ENCODE measurements at places on chromosomes 3 and 15.

- DNase-seq, result no peak
Measured at GRCh38 chr3:66997560-66998112, 471 bp upstream of the KBTBD8 start.

DNA sequence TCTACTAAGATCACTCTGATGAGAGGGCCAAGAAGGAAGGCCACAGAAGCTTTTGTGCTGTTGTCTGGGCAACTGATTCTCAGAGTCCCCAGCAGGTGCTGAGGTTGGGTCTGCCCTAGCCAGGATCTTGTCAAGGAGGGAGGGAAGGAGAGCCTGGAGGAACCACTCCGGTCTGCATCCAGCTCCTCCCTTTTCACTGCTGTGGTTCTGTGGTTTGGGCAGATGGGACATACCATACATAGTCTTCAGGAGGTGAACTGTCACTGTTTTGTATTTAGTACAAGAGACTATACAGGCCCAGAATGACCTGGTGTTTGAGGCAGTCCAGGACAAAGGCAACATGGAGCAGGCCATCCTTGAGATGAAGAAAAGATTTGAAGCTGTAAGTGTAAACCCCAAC lies 21.9 kb downstream of the C3orf62 start:
- DNase-seq, result no peak

DNA sequence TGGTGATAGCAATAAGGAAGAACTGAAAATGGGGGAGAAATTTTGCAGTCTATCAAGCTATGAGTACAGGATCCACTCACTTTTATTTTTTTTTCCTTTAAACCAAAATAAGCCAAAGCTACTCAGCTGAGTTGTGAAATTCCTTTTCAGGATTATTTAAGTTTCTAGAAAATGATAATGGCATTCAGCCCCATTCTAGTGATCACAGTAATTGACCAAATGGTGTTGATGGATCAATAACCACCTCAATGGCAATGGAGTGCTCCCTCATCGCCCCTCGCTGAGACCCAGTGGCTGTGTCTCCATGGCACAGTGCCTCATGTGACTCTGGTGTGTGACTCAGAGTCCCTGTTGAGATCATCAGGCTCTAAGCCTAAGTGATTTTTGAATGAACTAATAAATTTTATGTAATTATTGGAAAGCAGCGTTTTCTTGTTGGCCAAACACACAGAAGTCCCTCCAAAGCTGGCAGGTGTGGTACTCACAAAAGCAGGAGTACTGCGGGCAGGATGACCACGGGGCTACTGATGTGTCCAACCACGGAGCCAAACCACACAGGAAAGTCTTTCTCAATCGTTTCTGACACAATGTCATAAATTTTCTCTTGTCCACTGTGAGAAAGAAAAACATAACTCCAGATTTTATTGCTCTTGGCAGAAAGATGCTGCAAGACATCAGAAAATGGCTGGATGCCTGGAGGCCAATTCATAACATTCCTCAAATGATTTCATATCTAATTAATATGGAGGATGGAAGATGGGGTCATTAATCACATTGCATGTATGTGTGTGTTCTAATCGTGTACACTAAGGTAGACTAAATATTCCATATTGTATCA lies 14.4 kb upstream of the STARD5 start:
- no peak for DNase-seq

- DNase-seq, result no peak
Measured at GRCh38 chr3:51373658-51374421, 11.3 kb upstream of the MANF start.

GRCh38 chr15:27017168-27017809 lies 46.3 kb downstream of the GABRG3 start:
- no peak for DNase-seq

- DNase-seq, result no peak
Measured at GRCh38 chr3:133837487-133838295, 32.1 kb downstream of the SRPRB start.

GRCh38 chr3:97576221-97576620 lies 188.3 kb upstream of the ARL6 start:
- DNase-seq, result no peak

- no peak for DNase-seq
Measured at GRCh38 chr3:10748040-10748439, 68.0 kb upstream of the SLC6A11 start.

DNA sequence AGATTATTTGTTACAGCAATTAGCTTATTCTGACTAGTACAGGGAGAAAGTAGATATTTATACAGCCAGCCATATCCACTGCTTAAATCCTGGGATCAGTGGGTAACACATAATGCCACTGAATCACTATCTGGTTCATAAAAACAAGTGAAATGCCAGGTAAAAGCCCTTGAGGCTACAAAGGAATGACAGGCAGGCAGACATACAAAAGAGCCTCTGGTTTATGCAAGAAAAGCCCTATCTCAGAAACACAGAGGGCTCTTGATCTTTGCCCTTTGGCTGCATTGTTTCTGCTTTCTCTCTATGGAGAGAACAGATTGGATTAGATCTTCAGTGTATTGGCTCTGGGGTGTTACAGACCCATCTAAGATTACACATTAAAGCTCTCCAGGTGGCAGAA lies 115.4 kb upstream of the GADL1 start:
- no peak for DNase-seq

- no peak for DNase-seq
Measured at GRCh38 chr15:100890051-100890720, 10.6 kb downstream of the ALDH1A3 start.

GRCh38 chr3:29683018-29683993 lies 402.4 kb downstream of the RBMS3 start:
- DNase-seq, result no peak

DNA sequence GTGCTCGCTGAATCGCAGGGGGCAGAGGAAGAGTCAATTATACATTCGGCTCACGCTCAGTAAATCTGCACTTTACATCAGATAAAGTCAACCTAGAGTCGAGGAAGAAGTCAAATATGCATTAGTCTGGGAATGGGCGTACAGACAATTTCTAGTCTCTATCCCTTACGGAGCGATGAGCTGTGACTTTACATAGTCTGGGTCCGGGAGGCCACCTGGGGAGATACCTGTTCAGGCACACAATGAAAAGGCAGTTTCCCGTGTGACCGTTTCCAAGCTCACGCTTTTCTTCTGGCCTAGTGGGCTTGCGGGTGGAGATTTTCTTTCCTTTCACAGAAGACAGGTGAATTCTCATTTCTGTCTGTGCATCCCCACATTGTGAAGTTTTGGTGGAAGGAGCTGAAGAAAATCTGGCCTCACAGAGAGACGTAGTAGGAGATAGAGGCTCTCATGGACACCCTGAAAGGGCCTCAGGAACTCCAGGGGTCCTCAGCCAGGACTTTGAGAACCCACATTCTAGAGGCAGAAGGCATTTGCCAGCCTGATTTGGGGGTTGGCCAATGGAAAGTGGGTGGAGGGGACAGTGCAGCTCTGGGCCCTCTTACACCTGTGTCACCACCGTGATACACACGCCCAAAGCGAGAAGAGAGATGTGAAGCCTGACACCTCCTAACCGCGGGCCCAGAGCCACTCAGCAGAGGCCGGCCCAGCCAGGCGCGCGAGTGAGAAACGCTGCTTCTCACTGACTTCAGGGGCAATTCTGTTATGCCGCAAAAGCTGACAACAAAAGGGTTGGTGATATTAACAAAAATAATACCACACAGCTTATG lies 10.7 kb upstream of the OCA2 start:
- no peak for DNase-seq

DNA sequence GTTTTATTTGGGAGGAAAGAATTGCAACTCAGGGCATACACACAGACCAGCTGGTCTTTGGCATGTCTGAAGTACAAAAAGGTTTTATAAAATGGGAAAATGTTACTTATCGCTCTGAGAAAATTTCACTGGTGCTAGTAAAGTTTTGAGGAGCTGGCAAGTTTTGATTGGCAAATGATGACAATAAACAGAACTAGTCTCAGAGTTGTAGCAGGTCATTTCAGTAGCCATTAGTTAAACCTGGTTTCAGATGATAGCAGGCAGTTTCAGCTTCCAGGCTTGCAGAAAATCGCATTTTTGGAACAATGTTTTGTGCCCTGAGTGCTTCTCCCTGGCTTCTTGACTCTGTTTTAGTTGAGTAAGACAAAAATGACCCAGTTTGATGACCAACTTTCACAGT lies 10.7 kb downstream of the B2M start:
- no peak for DNase-seq

DNA sequence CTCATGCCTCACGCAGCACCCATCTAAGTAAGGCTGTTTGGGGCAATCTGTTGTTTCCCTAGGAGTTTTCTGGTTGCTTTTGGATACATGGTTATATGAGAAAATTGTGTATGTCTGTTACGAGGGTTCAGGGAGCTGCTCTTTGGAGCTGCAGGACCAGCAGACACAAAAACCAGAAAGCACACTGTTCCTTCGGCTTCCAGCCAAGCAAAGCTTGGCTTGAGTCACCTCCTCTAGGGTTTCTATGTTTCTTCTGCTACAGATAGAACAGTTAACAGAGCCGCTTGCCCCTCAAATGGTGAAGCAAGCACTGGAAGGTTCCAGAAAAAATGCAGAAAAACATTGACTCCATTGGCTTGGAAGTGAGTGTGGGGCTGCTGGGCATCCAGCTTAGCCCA lies 49.2 kb upstream of the CTDSPL start:
- DNase-seq, result no peak

DNA sequence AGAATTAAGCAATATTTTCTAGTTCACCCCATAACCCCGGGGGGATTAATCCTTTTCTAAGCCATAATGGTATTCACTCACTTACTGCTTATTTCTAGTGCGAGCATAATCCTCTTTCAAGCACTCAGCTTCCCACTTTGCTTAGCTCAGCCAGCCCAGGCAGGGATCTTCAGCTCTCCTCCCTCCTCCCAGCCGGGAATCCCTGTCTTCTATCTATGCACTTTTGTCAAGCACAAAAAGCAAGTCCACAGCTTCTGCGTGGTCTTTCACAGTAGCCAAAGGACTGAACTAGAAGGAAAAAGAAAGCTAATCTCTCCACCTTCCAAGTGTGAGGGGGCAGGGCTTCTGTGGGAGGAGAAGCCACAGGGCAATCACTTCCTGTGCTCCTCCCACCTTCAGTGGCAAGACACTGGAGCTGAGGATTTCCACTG lies 62.8 kb downstream of the PEX5L start:
- no peak for DNase-seq

DNA sequence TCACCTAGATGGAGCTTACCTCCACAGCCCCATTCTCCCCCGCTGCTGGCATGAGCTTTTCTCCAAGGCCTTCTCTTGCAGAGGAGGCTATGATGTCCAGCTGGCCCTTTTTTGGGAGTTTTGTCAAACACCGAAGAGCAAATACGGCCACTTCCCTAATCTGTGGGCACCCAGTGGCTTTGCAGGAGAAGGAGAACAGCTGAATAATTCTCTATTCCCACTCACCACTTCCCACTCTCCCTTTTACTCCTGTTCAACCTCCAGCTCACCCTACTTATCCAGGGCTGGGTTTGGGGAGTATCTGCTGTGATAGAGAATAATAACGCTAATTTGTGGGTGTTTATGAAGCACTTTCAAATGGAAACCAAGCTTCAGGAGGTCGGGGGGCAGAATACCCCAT lies 93.0 kb downstream of the AAGAB start:
- DNase-seq, result no peak

DNA sequence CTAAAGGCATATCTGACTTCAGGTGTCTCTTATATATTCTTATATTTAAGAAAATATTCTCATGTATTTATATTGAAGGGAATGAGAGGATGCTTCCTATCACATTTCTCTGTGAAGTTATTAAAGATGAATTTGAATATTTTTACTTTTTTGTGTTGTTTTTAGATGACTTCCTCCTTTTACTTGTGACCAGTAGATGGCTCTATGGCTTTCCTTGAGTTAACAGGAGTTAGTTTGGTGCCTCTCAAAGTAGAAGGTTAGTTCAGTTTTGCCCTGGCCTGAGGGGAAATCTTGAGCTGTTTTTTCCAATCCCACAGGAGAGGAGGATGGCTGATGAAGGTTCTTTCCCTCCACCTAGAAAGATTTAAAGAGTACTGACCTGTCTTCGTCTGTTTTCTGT lies 80.7 kb downstream of the SQOR start:
- DNase-seq, result no peak

DNA sequence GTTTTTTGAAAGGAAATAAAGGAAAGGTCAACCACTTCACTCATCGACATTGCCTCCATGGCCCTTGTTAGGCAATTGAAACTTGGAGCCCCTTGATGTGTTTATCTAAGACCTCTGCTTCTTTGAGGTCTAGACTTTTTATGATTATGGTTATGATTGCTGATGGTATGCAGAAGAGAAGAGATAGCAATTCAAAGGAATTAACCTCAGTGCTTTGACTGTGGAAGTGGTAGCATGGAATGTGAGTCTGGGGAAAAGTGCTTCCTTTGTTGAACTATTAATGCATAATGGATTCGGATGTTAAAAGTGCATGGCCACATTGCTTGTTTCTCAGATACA lies 46.1 kb downstream of the FNDC3B start:
- no peak for DNase-seq

GRCh38 chr3:65713016-65713415 lies 325.7 kb downstream of the MAGI1 start:
- DNase-seq, result no peak

GRCh38 chr3:125643172-125643571 lies 47.9 kb upstream of the OSBPL11 start:
- no peak for DNase-seq

- DNase-seq, result peak; percentile 28
Measured at GRCh38 chr3:38374221-38374620, 27.6 kb downstream of the XYLB start.

Measured in stimulated activated CD8-positive, alpha-beta memory T cell treated with anti-CD3 and anti-CD28 coated beads, Interleukin-2, amount 100 ng/mL, for 48 hours (primary cell).